ENCODE measurements at places on chromosomes 13 and 19.

DNA sequence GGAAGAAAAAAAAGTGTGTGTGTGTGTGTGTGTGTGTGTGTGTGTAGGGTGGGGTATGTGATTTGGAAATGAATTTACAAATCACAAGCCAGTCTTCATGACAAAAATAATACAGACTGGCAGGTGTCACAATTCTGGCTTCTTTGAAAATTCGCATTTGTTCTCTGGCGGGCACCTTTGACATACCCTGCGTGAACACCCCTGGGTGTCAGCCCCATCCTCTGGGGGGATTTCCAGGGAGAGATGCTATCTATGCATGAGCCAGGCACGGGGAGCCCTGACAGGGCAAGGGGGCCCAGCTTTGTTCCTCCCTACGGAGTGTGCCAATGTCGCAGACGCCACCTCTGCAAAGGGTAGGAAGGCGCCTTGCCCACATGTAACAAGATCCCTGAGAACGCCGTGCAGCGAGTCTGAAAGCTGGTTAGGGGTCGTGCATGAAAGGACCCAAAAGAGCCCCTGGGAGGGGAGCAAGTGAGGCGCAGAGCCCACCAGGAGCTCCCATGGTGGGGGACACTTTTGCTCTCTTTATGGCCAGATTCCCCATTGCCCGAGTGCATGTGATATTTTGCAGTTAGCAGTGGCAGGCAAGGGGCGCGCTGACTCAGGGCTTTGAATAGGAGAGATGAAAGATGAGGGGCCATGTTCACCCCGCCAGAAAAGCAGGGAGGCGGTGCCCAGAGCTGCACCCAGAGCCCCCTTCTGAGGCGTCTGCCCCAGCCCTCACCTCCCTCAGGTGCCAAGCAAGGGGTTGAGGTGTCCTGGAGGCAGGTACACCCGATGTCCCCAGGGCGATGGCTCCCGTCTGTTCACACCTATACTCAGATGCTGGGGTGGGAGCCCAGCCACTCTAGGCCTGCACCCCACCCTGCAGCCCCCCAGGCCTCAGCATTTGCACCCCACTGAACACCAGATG, 45.3 kb downstream of the KLF2 start:
- peak; percentile 38 for DNase-seq

DNA sequence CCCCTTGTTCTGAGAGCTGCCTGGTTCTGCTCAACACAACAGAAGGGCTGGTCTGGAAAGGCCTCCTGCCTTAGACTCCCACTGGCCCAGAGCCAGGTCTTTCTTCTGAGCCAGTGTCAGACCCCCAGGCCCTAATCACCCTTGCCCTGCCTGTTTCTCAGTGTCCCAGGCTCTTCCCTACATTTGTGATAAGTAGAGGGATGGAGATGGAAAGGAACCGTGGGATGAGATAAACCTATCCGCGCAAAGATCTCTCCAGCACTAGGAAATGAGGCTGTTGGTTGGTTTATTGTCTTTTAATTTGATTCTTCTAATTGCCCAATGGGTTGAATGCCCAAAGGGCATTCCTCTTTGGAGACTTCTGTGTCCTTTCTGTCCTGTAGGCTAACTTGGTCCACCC, 470.0 kb downstream of the TSHZ3 start:
- DNase-seq = no peak

GRCh38 chr19:38252941-38253691, 3.1 kb downstream of the PPP1R14A start:
- DNase-seq = no peak

GRCh38 chr13:49914947-49915346, 21.2 kb downstream of the SPRYD7 start:
- DNase-seq = no peak

GRCh38 chr13:106981051-106981450, 413.1 kb upstream of the ARGLU1 start:
- no peak for DNase-seq

GRCh38 chr13:36814465-36814864, 4.6 kb upstream of the RFXAP start:
- peak; percentile 22 for DNase-seq

DNA sequence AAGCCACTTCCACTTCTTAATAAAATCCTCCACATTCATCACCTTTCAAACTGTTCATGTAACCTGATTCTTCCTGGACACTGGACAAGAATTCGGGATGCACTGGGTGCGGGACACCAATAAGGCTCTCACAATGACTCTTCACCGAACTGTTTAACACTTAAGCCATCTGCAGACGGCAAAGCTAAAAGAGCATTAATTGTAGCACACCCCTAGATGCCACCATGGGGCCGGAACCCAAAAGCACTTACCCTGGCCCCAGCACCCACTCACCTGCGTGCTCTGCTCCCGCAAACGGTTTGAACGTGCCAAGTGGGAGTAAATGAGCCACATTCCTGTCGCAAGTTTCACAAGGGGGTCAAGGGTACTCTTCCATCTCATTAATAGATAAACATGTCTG, 254.3 kb upstream of the PRR20A start:
- DNase-seq = no peak

- DNase-seq = no peak
Measured at GRCh38 chr19:18460900-18461299, 23.0 kb upstream of the ISYNA1 start.

DNA sequence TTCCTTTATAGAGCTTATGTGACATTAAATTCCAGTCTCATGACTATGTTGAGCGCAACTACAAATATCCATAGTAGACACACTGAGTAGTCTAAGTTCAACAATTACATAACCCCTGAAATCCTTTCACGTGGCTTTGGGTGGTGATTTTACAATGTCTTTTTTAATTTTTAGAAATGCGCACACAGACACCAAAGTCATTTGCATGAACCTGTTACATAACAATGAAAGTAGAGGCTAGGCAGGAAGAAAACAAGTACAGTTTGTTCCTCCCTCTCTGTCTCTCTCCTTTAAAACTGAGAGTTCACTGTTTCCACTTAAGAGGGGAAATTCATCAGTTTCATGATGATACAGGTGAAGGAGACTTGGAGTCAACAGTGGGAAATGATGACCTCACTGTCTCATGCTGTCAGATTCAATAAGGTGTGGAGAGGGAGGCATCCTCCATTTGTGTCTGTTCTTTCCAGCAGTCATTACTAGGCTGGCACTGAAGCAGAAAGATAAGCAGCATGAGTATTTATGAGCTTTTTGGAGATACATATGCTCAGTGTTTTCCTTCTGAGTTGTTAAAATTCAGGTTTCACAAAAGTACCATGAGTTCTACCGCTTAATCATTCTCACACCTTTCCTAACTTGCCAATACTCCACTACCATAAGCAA, 201.8 kb downstream of the LHFPL6 start:
- DNase-seq = no peak

DNA sequence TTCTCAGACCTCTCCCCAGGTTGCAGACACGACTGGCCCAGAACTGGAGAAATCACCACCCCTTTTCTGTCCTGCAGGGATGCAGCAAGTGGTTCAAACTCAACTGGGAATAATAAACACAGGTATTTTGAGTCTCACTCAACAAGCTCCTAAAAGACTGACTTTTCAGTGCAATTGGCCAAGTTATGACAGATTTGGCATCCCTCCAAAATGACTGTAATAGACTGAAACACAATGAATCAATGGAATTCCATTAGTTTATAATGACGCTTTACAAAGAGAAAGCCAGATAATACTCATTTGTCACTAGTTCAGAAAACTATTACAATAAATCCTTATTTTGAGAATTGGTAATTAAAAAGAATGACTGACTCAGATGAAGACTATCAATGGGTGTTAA, 38.1 kb downstream of the MIPEP start:
- no peak for DNase-seq

GRCh38 chr19:18906605-18907519, 10.9 kb upstream of the CERS1 start:
- DNase-seq = no peak

DNA sequence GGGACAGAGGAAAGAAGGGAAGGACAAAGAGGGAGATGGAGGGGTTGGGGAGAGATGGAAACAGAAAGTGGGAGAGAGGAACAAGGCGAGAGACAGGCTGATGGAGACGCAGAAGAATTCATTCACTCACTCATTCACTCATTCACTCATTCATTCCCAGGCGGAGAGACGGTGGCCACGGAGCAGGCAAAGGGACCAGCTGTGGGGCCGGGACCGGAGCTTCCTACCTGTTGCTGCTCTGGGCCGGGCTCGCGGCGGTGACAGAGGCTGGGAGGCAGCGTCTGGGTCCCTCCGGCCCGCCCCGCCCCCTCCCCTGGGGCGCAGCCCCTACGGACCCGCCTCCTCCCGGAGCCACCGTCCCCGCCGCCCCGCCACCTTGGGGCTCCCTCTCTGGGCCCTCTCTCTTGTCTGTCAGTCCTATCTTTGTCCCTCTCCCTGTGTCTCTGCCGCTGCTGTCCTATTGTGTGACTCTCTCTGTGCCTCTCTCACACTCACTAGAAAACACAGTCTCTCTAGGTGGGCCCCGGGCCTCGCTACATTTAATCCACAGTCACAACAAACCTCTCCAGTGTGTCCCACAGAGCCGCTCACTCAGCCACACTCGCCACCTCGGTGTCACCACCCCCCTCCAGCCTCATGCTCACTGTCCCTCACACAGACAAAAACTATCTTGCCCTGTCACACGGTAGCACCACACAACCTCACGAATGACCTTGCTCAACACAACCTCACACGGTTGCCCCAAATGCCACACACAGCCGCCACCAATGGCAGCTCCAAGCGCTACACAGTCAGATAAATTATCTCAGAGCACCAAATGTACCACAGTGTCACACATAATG, at the start of gene GNG8:
Gene GNG8 (minus strand): TSS at position 283 of the 842 bp plus-strand sequence. CDS start 1,520 bp downstream, outside the sequence.
- no peak for DNase-seq

GRCh38 chr13:110229905-110230563, 76.9 kb downstream of the COL4A1 start:
- DNase-seq = no peak

DNA sequence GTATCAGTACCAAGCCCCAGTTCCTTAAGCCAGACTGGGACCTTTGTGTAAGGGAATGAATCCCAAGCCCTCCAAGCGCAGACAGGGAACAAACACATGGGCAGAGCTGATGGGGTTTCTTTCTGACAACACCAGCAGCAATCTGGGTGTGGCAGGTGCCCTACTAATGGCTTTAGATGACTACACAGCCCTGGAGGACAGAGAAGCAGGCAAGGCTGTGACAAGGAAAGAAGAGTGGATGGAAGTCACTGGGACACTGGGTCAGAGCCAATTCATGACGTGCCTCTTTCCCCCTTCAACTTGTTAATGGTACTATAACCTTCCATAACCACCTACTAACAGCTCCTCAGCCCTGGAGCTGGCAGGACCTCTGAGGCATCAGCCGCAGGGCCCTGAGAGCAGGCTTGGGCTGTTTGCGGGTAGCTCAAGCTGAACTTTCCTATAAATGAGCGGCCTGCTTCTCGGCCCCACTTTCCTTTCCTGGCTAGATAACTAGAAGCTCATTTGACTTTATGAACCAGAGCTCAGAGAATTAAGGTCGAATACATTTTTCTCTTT, 38.9 kb downstream of the RASL11A start:
- DNase-seq = no peak

- DNase-seq = no peak
Measured at GRCh38 chr13:83733293-83733692, 149.0 kb downstream of the SLITRK1 start.

GRCh38 chr19:45766869-45767346, 2.1 kb downstream of the SIX5 start:
- no peak for DNase-seq

DNA sequence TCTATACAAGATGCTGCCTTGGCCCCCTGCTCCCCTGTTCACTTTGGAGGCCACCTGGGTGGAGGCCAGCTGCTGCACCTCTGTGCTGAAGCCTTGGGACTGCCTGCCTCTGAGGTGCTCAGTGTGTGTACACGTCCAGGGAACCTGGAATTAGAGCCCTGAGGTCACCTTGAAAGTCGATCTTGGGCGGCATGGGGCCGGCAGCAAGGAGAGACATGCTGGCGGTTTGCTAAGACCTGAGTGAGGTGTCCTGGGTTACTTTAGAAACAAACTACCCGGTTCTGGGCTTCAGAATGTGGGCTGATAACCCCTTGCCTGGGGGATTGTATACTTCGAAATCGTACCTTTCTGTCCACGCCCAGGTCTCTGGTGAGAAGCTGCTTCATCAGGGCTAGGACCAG, 25.5 kb downstream of the TSSK6 start:
- DNase-seq = no peak

DNA sequence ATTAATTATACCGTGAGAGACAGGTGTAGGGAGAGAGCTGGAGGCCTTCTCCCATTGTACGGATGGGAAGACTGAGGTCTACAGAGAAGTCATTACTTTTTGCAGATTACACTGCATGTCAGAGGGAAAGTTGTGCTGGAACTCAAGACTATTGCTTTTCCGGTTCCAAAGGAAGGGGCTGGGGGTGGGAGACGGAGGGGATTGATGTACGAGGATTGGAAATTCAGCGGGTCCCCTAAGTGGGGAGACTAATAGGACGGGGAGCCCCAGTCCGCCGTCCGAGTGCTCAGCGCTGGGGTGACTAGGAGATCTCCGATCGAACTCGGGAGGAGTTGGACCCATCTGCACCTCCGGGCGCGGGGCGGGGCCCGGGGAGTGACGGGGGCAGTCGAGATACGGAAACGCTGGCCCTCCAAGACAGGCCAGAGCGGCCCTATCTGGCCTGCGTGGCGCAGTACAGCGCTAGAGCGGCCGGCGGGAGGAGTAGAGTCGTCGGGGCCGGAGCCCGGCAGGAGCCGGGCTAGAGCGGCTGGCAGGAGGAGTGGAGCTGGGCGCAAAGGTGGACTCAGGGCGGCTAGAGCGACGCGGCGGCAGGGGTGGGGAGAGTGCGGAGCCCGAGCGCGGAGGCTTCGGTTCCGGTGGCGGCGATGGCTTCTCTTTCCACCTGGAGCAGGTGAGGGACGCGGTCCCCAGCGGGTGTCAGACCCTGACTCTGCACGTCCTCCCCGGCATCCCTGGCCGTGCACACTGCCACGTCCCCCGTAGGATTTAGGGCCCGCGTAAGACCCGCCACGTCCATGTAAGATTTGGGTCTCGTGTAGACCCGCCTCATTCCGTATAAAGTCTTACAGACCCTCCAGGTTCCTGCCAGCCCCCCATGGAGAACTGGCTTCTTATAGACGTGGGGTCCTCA, 1.1 kb downstream of the ARHGEF1 start:
- peak; percentile 91 for DNase-seq

DNA sequence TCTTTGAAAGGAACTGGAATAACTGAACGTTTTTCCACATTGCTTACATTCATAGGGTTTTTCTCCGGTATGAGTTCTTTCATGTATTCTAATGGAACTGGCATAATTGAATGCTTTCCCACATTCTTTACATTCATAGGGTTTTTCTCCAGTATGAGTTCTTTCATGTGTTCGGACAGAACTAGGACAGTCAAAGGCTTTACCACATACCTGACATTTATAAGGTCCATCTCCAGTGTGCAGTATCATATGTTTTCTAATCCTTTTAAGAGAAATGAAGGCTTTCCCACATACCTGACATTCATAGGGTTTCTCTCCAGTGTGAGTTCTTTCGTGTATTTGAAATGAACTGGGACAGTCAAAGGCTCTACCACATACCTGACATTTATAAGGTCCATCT, 24.7 kb downstream of the ZNF564 start:
- DNase-seq = no peak
